ENCODE measurements at places on chromosomes 12 and 14.

GRCh38 chr14:92451755-92452154 lies 61.8 kb upstream of the RIN3 start:
- no peak for DNase-seq

- DNase-seq: no peak
Measured at GRCh38 chr12:106228320-106228710, 19.5 kb downstream of the CKAP4 start.

- DNase-seq: no peak
Measured at GRCh38 chr14:99689266-99690236, 5.5 kb downstream of the CYP46A1 start.

DNA sequence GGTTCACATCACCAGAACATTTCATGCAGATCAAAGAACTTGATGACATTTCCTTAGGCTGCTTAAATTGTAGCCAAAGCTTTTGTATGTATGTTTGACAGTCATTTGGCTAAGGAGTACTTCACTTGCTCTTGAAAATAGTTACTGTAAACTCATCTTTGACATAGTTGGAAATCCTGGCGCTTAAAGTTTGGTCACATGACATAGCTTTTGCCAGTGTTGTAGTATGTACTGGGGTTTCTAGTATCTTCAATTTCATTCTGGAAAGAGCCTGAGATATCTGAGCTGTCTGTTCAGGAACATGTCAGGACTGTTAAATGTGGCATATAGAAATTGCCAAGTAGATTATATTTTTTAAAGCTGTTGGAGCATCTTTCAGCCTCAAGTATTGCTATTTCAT lies 55.7 kb downstream of the WDR20 start:
- no peak for DNase-seq

DNA sequence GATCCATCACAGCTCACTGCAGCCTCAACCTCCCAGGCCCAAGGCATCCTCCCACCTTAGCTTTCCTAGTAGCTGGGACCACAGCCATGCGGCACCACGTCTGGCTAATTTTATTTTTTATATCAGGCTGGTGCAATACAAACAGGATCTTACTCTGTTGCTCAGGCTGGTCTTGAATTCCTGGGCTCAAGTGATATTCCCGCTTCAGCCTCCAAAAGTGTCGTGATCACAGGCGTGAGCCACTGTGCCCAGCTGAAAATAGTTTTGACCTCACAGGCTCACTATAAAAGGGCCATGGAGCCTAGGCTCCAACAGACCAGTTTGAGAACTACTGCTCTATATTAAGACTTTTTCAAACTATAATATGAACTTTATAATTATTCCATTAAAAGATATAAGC lies 37.3 kb downstream of the SNX6 start:
- no peak for DNase-seq

DNA sequence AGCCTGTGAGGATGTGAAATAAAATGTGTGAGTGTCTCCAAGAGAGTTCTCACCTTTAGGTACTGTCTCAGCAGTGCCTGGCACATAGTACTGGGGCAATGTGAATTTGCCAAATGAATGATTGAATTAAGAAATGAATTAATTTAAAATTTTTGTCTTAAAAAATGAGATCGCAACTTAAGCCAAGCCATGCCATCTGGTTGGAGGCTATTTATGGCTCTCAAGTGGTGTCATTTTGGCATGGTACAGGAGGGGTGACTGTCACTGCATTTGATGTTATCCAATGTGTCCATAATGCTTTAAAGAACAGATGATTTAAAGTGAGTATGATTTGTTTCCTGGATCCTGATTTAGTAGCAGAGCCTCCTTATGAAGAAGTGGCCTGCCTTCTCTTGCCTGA lies 80.3 kb downstream of the SRGAP1 start:
- DNase-seq: no peak

All from activated effector memory CD4-positive, alpha-beta T cell treated with Interleukin-2 at 50 U/mL for 16 hours (primary cell).